ENCODE measurements at places on chromosomes 1 and 21.

DNA sequence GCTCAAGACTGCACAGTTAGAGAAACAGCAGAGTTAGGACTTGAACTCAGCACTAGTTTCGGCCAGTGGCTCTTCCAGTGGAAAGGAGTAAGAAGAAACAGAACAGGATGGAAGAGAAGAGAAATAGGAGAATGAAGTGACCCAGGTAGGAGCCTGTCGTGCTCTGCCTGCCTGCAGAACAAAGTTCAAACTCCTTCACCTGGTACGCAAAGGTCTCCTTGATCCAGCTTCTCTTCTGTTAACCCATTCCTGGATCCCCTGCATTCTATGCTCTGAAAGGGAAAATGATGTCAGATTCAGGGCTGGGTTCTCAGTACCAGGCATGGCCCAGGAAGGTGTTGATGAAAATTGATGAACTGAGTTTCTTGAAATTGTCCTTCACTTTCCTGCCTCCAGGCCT is 3.9 kb downstream of the FAM229A start:
- no peak for DNase-seq

GRCh38 chr1:236113324-236114032 is 28.9 kb upstream of the GPR137B start:
- DNase-seq = no peak

- DNase-seq = no peak
These were observed 134.6 kb downstream of the HUNK start for GRCh38 chr21:32007456-32007855.

DNA sequence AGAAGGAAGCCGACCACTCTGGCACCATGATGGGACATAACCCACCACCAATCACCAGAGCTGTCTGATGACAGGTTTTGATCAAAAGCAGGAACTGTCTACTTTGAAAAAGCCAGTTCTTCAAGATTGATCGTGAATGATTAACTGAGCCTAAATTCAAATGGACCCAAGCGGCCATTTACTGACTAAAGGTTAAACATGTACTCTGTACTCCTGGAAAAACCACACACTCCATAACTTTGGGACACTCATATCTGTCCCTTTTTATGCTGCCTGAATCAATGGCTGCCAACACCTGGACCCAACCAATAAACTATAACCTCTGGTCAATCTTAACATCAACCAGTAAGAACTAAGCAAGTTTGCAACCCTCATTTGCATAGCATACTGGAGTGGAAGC is 206.6 kb downstream of the URB2 start:
- DNase-seq = no peak

DNA sequence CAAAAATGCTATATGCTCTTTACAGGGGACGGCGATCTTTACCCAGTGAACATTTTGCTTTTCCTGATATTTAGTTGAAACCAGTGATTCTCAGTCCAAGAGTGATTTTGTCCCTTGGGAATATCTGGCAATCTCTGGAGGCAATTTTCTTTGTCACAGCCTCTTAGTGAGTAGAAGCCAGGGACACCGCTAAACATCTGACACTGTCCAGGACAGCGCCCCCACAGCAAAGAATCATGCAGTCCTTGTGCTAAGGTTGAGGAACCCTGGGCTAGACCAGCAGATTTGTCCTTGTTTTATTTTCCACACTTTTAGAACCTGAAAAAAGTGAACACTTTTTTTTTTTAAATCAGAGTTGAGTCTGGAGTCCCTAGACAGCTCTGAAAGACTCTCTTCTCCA is 13.1 kb downstream of the EVA1C start:
- DNase-seq = no peak

DNA sequence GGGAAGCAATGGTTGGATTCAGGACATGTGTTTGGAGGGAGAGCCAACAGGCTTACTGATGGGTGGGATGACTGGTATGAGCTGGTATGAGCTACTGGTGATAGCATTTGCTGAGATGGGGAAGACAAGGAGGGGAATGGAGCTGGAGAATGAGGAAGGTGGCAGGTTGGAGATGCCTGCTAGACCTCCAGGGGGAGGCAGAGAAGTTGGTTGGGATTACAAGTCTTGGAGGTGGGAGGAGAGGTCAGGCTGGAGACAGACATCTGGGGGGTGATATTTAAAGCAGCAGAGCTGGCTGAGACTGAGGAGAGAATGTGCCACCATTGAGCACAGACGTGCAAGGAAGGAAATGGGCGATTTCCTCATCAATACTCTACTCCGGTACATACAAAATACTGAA is 31.8 kb upstream of the ENO1 start:
- no peak for DNase-seq

GRCh38 chr1:115135681-115136080 is 46.4 kb upstream of the TSPAN2 start:
- no peak for DNase-seq

DNA sequence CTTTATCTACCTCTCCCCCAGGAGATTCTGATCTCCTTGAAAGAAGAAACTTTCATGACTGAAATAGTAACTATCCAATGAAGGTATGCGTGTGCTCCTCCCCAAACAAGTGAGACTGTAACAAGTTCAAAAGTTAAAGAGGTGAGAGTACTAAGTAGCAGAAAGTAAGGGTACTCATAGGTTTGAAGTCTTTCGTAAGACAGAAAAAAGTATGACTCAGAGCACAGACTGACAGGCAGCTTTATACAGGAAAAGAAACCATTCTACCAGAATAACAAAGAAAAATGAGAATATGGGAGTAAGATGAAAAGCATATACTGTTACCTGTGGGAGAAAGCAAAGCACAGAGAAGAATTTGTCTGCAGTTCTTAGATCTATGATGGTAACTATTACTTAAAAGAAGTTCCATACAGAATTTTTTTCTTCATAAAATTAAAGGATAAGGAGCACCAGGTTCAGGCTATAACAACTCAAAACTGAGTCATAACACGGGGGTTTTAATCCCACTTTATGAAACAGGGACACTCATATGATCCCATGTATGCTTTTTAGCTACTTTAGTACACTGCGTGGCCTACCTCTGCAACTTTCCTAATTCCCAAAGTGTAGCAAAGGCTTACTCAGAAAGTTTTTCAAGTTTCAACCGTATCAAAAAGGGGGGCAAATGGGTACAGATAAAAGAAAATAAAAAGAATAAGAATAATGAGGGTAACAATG is 52.0 kb downstream of the FOXJ3 start:
- DNase-seq = no peak

GRCh38 chr1:154481053-154481452 is 21.0 kb upstream of the TDRD10 start:
- no peak for DNase-seq

- peak; percentile 70 for DNase-seq
These were observed 23.2 kb downstream of the ARID4B start for GRCh38 chr1:235304549-235305451.

- DNase-seq = no peak
These were observed 88.0 kb upstream of the AK4 start for GRCh38 chr1:65059930-65060538.

- DNase-seq = no peak
These were observed 319.4 kb downstream of the PTBP2 start for GRCh38 chr1:97041026-97041425.

DNA sequence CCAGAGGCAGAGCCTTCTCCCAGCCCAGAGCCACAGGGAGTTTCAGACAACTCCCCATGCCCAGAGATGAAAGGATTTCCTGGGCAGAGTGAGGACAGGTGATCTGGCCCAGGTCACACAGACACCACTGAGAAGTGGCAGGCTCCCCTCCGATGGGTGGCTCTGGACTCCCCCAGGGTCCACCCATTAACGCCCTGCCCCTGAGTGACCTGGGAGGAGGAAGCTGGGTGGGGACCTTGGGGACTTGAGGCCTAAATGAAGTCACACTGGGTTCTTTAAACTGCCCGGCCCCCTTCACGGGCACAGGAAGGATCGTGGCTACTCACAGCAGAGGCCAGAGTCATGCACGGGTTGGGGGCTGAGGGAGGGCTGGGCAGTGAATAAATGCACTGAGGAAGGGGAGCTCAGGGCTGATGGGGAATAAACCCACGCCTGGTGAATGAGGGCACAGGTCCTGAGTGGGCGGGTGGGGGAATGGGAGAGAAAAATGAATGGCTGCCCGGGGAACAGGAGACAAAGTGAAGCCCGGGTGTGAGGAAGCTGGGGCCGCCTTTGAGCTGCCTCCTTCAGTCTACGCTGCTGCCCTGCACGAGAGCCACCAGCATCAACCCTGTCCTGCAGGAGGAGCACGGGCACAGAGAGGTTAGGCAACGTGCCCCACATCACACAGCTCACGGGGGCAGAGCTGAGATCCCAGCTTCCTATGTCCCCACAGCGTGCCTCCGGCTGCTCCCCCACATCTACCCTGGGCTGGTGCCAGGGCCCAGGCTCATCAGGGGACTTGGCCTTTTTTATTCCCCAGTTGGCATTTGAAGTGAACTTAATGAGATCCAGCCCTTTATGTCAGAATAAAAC is 404.3 kb downstream of the MATN1 start:
- no peak for DNase-seq

DNA sequence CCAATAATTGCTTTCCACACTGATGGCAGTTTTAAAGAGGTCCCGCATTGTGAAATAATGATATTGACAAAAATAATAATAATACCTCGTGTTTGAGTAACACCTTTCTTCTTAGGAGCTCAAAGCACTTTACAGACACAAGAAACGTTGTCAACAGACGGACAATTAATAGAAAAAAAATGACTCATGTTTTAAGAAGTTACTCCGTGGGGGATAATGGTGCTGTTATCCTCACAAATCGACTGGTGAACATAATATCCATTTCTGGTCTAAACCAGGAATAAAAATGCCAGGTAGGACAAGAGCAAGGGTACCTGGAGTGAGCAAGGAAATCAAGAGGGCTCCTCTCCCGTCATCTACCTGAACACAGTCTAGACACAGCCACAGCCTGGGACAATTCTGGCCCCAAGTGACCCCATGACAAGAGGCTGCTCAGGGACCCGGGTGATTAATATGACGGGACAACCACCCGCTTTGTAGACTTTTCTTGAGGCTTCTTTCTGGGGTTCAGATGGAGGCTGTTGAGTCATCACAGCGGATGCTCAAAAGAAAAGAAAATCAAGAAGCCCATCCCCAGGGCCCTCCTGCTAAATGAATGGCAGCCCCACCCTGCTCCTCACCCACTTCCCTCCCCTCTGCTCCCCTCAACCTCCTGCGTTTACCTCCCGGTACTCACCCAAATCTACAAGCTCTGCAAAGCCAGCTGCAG is 146.2 kb upstream of the IRF2BP2 start:
- no peak for DNase-seq

- no peak for DNase-seq
These were observed 33.3 kb upstream of the CD1D start for GRCh38 chr1:158147401-158147800.

DNA sequence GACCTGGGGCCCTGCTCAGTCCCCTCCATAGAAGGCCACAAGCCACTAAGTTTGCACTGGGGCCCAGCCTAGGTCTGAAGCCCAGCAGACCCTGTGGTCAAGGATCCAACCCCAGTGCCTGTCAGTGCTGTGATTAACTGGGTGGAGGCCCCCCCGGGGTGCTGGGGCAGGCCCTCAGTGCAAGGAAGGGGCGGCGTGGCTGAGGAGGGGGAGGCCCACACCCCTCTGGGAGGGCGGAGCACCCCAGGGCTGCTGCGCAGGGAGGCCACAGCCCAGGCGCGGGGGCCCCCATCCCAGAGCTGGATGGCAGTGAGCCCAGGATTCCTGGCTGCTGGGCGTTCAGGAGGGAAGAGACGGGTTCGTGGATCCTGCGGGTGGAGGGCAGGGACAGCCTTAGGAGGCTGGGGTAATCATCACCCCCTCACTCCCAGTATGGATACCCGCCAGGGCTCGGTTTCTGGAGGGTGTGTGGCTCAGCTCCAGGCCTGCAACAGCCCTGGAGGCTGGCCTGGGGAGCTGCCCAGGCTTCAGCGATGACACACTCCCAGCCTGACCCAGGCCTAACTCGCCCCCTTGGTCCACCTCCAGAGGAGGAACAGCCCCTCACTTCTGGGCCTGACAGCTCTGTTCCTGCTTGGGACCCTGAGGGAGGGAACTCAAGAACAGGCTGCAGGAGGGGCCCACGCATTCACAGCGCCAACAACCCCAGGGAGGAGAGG is 890 bp downstream of the GJC2 start:
- no peak for DNase-seq

- no peak for DNase-seq
These were observed at the start of gene RGS13 for GRCh38 chr1:192635939-192636338. Gene RGS13, plus strand, starts transcription at chr1:192636147. Its CDS starts 8,188 bp downstream, at chr1:192644335.

DNA sequence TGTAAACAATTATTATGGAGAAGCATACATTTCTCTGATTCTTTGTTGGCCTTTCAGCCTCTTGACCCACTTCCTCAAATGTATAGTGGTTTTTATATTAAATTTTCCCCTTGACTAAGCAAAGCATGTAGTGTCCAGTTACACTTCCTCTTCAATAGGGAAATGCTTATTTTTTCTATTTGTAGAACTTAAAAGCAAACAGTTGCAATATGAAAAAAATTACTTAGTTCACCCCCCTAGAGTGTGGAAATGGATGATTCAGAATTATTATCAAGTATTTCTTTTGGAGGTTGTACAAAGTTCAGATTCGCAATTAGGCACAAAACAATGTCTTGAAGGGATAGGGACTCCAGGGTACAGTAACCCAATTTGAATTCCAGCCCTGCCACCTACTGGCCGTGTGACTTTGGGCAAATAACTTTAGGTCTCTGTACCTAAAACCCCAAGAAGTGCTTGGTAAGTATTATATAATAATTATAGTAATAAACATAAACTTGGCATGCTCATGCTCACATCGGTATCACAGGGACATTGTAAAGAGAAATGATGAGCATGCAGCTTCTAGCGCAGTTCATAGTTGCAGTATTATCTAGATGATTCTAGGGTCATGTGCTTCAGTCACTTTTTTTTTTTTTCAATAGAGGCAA is 28.6 kb upstream of the IFNGR2 start:
- no peak for DNase-seq

GRCh38 chr21:43810505-43811261 is 21.3 kb downstream of the RRP1 start:
- peak; percentile 79 for DNase-seq

- DNase-seq = peak; percentile 56
These were observed 77.4 kb downstream of the RUNX1 start for GRCh38 chr21:34971656-34972055.

GRCh38 chr1:54120698-54121481 is 31.9 kb downstream of the CDCP2 start:
- DNase-seq = no peak

DNA sequence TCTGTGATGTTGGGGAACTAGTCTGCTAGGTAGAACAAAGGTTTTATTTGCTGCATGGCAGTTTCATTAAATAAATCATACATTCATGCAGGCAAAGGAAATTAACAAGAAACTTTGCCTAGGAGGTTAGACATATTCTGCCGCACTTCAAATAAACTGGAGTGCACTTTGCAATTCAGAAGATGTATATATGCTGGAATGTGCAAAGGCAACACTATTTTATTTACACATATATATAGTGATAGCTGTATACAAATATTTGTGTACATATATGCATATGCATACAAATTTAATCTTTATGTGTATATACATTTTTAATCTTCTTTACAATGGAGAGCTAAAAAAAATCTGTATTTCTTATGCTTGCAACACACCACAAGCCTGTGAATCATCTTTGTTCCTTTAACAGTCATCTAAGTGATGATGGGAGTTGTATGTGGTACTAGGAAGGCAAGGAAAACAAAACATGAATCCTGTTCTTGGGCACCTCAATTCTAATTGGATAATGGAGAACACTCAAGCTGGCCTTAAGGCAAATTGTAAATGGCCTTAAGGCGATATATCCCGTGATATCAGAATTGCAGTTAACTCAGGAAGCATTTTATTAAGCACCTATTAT is 605.8 kb upstream of the CAMK1G start:
- DNase-seq = no peak

Data from T-helper 2 cell (primary cell).